ENCODE measurements at places on chromosomes 11 and 22.

DNA sequence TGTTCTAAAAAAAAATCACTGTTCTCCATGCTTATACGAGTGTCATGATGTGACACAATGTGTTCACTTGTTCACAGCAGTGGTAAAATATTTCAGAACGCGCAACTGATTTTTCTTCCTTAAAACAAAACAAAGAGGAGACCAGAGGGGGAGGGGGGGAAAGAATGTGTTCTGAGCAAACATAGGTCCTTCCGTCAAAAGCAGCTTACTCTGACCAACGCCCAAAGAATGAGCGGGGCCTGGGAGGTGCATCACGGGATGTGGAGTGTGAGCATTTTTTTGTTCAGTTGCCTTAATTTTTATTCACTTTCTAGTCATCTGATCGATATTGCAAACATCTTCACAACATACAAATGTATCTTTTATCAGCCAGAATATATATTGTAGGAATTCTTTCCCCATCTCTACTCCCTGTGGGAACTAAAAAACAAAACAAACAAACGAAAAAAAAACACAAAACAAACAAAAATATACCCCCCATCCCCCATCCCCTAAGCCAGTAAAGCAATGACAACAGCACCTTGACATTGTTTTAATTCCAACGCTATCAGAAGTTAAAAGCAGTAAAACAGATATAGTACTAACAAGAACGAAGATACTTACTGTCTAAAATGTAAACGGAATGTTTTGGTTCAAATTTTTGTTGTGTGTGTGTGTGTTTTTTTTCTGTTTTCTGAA, 43.3 kb downstream of the BDNF start:
- no peak for DNase-seq

- no peak for DNase-seq
Observed at GRCh38 chr22:28658448-28658847, 21.2 kb downstream of the TTC28 start.

GRCh38 chr11:62115085-62115694, 8.6 kb upstream of the INCENP start:
- no peak for DNase-seq

- DNase-seq: no peak
Observed at GRCh38 chr11:127844876-127845275, 742.5 kb downstream of the ETS1 start.

- DNase-seq: no peak
Observed at GRCh38 chr11:10309163-10310093, 4.6 kb downstream of the ADM start.

DNA sequence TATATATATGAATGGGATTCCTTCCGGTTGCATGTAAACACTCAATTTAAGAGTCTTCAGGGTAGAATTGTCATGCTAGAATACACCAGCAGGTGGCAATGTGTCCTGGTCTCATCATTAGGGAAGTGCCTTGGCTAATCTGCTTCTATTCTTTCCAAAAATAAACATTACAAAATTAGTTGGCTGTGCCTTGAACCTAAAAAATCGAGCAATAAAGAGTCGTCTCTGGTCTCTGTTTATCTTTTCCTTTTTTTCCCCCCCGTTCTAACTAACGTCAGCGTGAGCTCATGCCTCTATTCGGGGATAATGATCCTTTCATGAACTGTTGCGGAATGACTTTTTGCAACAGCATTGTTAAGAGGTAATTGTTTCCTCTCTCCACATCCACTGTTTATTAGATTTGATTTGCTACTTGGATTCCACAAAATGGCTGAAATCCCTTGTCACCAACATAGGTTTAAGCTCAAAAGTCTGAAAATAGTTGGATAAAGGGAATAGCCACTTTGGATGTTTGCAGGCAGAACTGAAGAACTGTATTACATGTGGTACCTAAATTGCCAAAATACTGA, 1.2 kb upstream of the ARHGEF12 start:
- peak; percentile 56 for DNase-seq

DNA sequence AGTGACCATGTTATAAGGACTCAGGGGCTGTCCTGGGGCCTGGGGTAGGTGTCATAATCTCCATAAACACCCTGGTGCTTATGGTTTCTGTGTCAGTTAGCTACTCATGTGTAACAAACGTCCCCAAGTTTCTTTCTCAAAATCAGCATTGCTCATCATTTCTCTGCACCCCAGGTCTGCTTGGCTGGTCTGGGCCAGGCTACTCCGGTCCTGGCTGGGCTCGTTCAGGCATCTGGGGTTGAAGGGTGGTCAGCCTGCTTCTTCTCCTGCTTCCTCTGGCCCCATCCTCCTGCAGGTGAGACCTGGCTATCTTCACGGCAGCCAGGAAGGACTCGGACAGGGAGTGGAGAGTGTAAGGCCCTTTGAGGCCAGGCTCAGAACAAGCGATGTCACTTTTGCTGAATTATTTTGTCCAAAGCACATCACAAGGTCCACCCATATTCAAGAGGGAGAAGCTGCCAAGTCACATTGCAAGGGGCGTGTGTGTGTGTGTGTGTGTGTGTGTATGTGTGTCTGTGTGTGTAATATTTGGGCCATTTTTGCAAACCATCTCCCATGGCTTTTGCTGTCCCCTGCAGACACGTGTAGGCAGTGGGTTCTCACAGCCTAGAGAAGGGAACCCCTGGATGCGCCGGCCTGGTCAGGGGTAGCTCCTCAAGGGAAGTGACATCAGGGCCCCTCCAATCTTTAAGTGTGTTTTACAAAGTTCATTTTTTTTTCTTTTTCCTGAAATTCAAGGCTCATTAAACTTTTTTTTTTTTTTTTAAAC, 535.8 kb downstream of the TBC1D22A start:
- no peak for DNase-seq

DNA sequence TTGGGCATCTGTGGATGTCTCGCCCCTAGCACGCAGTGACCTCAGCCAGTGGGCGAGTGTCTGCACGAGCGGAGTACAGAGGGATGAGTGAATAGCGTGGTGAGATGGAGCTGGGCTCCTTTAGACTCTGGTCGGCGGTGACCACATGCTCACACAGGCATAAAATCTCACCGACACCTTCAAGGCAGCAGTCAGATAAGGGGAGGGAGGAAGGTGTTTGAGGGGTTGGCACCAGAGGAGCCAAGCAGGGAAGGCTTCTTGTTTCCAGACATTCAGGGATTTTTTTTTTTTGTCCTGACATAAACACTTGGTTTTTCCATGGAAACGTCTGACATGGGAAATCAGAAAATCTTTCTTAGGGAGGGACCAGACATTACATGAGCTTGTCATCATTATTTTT, 35.8 kb downstream of the GRIK4 start:
- no peak for DNase-seq

- no peak for DNase-seq
Observed at GRCh38 chr11:73983741-73984538, 1.3 kb upstream of the UCP2 start.

DNA sequence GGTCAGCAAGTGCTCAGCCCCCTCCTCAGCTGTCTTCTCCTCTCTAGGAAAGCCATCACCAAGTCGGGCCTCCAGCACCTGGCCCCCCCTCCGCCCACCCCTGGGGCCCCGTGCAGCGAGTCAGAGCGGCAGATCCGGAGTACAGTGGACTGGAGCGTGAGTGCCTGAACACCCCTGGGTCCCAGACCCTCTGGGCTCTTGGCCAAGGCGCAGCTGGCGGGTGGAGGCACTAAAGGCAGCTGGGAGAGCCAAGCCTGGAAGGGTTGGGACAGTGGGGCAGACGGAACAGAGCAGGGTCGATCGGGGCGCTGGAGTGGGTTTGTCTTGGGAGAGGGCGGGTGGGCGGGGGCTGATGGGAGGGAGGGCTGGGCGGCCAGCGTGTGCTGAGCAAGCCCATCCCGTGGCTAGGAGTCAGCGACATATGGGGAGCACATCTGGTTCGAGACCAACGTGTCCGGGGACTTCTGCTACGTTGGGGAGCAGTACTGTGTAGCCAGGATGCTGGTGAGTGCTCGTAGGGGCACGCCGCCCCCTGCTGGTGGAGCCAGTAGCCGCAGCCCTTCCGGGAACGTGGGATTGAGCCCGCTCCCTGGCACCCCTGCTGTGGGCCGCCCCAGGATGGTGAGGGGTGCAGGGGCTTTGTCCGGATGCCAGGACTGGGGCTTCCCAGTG, 14.1 kb upstream of the MDK start:
- DNase-seq: peak; percentile 52

DNA sequence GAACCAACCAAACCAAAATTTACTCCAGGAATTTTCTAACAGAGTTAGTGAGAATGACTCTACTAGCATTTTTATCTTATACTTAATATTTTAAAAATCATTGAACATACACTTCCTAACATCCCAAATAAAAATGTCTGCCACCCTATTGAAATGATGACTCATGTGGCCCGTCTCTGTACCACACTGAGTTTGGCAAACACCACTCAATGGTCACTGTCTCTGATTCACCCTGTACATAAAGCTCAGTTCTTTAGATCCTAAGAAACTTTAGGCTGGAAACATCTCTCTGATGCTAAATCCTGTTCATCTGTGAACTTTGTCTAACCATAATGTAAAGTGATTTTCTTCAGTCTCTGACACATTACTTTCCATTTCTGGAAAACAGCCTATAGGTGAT, 182.0 kb downstream of the CWF19L2 start:
- no peak for DNase-seq

- DNase-seq: no peak
Observed at GRCh38 chr22:29090039-29090438, 17.2 kb downstream of the KREMEN1 start.

DNA sequence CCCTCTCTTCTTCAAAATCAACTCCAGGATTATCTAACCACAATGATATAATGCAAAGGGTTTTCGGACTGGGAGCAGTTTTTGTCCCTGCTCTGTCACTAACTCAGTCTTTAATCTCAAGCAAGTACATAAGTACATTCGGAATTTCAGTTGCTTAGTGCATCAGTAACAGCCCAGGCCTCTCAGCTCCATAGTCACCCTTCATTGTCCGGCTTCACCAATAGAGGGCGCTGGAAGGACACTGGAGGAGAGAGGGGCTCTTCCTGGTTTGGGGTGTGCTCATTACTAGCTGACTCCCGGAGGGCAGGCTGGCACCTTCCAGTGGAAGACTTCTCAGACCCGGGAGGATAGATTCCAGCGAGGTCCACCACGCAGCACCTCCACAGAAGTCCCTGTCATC, 90.4 kb upstream of the PDGFD start:
- DNase-seq: no peak

GRCh38 chr22:28172892-28173670, 254.0 kb upstream of the PITPNB start:
- no peak for DNase-seq

GRCh38 chr11:112962579-112963367, 1.6 kb downstream of the NCAM1 start:
- DNase-seq: no peak

- no peak for DNase-seq
Observed at GRCh38 chr11:129144256-129144655, 47.9 kb downstream of the ARHGAP32 start.

GRCh38 chr11:9446230-9446629, 14.6 kb upstream of the ZNF143 start:
- DNase-seq: no peak

GRCh38 chr11:133719532-133720235, 125.6 kb downstream of the SPATA19 start:
- no peak for DNase-seq

DNA sequence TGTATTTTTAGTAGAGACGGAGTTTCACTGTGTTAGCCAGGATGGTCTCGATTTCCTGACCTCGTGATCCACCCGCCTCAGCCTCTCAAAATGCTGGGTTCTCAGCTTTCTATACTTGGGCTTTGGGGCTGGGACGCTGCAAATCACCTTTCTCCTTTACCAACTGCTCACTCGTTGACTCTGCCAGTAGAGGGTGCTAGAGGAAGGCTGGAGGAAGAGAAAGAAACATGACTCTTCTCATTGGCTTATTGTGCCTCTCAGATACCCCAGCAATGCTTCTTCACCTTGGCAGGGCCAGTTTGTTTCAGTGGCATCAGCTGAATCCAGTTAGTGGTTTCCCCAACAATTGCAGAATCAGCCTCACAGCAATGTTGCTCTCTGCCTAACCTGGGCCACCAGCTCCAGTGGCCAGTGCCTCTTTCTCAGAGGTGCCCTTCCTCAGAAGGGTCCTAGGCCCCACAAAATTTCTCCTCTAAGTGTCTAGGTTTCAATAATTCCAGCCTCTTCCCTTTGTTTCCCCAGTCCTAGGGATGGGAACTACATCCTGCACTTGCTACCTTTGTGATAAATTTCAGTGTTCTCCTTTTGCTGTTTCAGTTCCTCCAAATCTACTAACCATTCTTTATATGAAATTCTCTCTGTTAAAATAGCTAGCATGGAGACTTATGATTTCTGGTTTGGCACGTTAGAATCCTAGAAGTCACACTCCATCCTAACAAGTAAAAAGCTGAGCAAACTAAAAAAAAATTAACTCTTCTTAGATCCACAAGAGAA, 71.5 kb upstream of the VSTM5 start:
- DNase-seq: peak; percentile 4

DNA sequence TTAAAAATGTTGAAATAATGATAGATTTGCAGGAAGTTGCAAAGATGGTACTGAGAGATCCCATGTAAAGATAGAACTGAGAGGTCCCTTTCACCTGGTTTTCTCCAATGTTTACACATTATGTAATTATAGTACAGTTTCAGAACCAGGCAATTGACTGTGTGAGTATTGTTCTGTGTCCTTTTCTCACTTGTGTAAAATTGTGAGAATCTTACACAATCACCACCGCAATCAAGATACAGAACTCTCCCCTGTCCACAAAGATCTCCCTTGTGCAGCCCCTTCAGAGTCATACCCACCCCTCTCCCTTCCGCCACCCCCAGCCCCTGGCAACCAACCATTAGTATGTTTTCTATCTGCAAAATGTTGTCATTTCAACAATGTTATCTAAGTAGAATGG, 119.8 kb upstream of the NAV2 start:
- DNase-seq: no peak

- no peak for DNase-seq
Observed at GRCh38 chr11:111812211-111812610, 46.0 kb upstream of the PPP2R1B start.

GRCh38 chr11:108121274-108122155, at the start of gene ACAT1:
Gene ACAT1 (plus strand): TSS chr11:108121567. CDS start chr11:108121607, 40 bp downstream.
- peak; percentile 95 for DNase-seq

DNA sequence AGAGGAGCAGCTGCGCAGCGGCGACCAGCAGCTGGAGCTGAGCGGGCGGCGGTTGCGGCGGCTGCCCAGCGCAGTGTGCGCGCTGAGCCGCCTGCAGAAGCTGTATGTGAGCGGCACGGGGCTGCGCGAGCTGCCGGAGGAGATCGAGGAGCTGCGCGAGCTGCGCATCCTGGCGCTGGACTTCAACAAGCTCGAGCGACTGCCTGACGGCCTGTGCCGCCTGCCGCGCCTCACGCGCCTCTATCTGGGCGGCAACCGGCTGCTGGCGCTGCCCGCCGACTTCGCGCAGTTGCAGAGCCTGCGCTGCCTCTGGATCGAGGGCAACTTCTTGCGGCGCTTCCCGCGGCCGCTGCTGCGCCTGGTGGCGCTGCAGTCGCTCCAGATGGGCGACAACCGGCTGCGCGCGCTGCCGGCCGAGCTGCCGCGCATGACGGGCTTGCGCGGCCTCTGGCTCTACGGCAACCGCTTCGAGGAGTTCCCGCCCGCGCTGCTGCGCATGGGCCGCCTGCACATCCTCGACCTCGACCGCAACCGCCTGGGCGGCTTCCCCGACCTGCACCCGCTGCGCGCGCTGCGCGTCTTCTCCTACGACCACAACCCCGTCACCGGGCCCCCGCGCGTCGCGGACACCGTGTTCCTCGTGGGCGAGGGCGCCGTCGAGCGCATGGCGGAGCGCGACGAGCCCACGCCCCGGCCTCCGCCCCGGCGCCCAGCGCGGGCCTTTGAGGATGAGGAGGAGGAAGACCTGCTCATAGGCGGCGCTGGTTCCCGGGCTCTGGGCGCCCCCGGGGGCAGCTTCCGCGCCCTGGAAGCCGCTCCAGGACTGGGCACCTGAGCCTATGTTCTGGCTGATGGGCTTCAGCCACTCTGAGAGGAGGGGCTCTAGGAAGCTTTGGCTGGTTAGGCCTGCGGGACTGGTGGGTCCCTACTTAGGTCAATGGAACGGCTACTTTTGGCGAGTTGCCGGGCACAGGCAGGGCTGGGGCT, 787 bp downstream of the LRRC10B start:
- DNase-seq: peak; percentile 75

Data from stimulated activated CD4-positive, alpha-beta T cell treated with anti-CD3 and anti-CD28 coated beads, TNF-alpha, amount 100 ng/mL, for 24 hours (primary cell).